Hematopoietic multipotent progenitor cell treated with erythropoietin and hydrocortisone succinate and interleukin-3 and kit ligand, for 4 days (in vitro differentiated cells): ENCODE measurements at places on chromosomes 13 and 19.

GRCh38 chr13:27396252-27396846 lies 28.1 kb upstream of the GTF3A start:
- no peak for DNase-seq

DNA sequence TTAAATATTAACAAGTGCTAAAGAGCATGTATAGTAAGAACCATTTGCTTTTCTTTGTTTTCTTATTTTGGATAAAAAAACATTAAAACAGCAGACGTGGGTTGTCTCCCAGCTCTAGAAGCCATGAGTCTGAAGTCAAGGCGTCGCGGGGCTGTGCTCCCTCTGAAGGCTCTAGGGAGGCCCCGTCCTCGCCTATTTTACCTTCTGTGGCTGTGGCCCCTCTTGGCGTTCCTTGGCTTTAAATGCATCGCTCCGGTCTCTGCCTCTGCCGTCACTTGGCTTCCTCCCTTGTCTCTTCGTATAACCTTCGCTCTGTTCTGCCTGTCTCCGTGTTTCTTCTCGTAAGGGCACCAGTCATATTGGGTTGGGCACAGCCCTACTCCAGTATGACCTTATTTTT lies 75.3 kb downstream of the ING1 start:
- no peak for DNase-seq

DNA sequence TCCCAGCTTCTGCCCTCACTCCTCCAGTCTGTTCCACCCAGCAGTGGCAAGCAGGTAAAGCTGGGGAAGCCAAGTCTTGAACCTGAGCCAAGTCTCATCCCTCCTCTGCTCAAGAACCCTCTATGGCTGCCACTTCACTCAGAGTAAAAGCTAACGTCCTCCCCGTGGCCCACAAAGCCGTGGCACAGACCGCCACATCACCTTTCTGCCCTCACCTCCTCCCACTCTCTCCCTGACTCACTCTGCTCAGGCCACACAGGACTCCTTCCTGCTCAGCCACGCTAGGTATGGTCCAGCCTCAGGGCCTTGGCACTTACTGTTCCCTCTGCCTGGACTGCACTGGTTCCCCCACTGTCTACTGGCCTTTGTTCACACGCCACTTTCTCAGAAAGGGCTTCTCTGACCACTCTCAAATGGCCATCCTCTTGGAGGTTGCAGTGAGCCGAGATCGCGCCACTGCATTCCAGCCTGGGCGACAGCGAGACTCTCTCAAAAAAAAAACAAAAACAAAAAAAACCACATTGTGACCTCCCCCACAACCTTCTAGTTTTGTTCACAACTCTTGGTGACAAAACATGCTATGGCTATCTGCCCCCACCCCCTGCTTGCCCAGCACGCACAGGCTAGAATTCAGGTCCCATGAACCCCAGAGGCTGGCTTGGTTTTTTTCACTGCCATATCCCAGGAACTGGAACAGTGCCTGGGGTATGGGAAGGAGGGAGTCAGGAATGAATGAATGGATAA lies 15.8 kb downstream of the NDUFB7 start:
- no peak for DNase-seq

DNA sequence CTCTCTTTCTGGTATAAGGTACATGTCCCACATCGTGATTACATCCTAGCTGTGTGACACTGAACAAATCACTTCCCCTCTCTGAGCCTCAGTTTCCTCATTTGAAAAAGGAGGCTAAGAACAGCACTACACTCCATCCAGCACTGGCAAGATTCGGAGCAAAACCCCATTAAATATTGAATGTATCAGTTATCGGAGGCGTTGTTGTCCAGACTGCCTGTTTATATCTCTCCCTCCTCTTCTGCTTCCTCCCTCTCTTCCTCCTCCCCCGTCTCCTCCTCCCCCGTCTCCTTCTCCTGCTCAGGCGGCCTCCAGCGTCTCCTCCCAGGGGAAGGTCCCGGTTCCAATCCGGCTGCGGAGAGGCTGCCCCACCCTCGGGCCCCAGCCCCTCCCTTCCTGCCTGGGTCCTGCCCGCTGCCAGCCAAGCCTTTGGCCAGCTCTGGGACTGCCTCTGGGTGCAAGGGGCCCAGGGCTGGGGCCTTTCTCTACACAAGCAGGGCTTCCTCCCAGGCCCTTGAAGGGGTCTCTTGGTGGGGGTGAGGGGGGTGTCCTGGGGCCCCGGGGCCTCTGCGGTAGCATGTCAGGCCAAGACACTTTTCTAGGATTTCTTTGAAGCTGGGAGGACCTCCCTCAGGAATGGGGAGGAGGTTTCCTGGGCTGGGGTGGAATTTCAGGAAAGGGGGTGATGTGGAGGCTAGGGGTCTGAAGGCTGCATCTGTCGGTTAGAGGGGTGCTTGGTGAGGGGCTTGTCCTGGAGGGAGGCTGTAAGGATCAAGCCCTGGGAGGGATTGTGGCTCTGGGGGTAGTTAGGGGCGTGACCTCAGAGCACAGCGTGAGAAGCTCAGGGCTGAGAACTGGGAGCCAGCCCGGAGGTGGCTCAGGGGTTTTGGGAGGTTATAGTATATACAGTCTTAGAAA lies 1.9 kb downstream of the RRAS start:
- DNase-seq, result peak; percentile 71

GRCh38 chr13:45953082-45953481 lies 99.5 kb downstream of the ZC3H13 start:
- DNase-seq, result no peak
